HCT116 (cell line): ENCODE measurements at places on chromosomes 16 and 17. TPM values are rescaled to one million over a fixed set of nuclear protein-coding genes. Genes with fewer than 3 reads are reported as not detected.

Gene SOX15
- total RNA-seq = 0.69 TPM

Gene C17orf78
- total RNA-seq = not detected

GRCh38 chr17:46818316-46818928, at the start of gene WNT3:
Gene WNT3, minus strand, starts transcription at chr17:46818692. Its CDS starts 95 bp downstream, at chr17:46818597.
- no peaks in the 10 kb centered on the region for H3K36me3 ChIP-seq
- H3K4me1 ChIP-seq = peaks cover 10% of the 10 kb centered on the region; the same call in 1 of the 2 replicates
- H3K27ac ChIP-seq = no peak within 1 kb of the TSS; the same call in 1 of the 2 replicates
- no peaks in the 10 kb centered on the region for H3K27me3 ChIP-seq
- no peak within 1 kb of the TSS for H3K4me3 ChIP-seq

DNA sequence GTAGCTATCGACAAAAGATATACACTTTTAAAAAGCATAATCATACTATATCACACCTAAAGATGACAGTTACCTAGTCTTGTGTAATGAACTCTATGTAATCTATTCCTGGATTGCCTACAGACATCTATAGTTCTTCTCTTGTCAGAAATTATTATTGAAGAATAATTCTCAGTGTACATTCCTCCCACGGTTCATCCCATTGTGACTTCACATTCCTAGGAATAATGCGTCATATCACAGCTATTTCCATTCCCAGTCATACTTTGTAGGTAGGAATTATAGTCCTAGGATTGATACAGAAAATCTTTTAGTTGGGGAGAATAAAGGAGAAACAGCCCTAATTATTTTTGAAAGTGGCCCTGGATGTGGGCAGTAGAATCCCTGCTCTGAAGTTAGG, 44.0 kb upstream of the ABCC11 start:
- peaks cover 16% of the 10 kb centered on the region for H3K4me1 ChIP-seq
- no peak for DNase-seq
- H3K27ac ChIP-seq = no peak overlapping the region
- no peaks in the 10 kb centered on the region for H3K27me3 ChIP-seq
- H3K4me3 ChIP-seq = no peak overlapping the region
- peaks cover 10% of the 10 kb centered on the region; the same call in 1 of the 2 replicates for H3K36me3 ChIP-seq

DNA sequence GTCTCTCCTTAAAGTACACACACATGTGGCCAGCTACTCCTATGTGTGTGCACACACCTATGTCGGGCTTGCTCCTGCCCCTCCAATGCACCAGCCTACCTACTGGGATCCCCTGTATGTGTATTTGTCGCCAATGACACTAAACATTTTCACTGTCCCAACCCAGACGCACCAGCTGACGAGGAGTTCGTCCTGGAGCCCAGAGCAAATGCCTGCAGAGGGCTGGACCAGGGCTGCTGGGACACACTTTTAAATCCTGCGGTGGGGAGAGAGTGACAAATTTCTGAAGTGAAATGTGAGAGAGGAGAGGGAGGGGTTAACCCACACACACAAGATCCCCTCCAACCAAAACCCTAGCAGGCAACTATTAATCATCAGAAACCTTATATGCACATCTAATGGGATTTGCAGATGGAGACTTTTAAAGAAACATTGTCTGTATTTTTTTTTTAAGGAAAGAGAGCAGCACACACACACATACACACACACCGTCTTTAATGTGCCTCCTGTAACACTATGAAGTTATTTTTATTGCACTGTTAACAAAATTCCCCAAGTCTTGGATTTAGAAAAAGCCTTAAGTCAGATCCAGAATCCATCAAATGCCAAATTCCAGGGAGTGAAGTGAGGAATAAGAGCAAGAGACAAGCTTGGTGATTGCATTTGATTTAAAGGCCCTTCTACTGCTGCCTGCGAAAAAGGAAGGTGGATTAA, at the start of gene MEOX1:
MEOX1 (minus strand) TSS at position 224 of the 714 bp plus-strand sequence. CDS start 388 bp downstream, outside the sequence.
- no peak within 1 kb of the TSS for H3K27ac ChIP-seq
- no peaks in the 10 kb centered on the region for H3K36me3 ChIP-seq
- peaks cover 2% of the 10 kb centered on the region; the same call in 1 of the 2 replicates for H3K4me1 ChIP-seq
- H3K4me3 ChIP-seq = no peak within 1 kb of the TSS

- H3K36me3 ChIP-seq = no peaks in the 10 kb centered on the region
- no peak overlapping the region for H3K27ac ChIP-seq
- no peak overlapping the region for H3K4me3 ChIP-seq
Observed at GRCh38 chr17:49944273-49944870, 24.6 kb upstream of the DLX4 start.

GRCh38 chr16:30359871-30360170, 4.7 kb upstream of the CD2BP2 start:
- no peak overlapping the region for H3K4me3 ChIP-seq
- no peak for DNase-seq
- peaks cover 13% of the 10 kb centered on the region for H3K36me3 ChIP-seq
- H3K27me3 ChIP-seq = no peaks in the 10 kb centered on the region

Gene SLC9A5
- 5.6 TPM for total RNA-seq

Gene TBC1D3C
- total RNA-seq = 0.22 TPM

- no peak overlapping the region for H3K4me3 ChIP-seq
- no peaks in the 10 kb centered on the region for H3K4me1 ChIP-seq
- no peaks in the 10 kb centered on the region for H3K36me3 ChIP-seq
- H3K27me3 ChIP-seq = no peaks in the 10 kb centered on the region; the same call in 1 of the 2 replicates
- no peak for DNase-seq
- no peak overlapping the region for H3K27ac ChIP-seq
Observed at GRCh38 chr17:8031261-8031661, 7.6 kb upstream of the ALOX15B start.

GRCh38 chr16:88487124-88487432, 34.0 kb downstream of the ZFPM1 start:
- peaks cover 13% of the 10 kb centered on the region; the same call in 1 of the 2 replicates for H3K4me1 ChIP-seq
- peaks cover 2% of the 10 kb centered on the region; the same call in 1 of the 2 replicates for H3K36me3 ChIP-seq
- no peak overlapping the region for H3K4me3 ChIP-seq
- no peak overlapping the region for H3K27ac ChIP-seq

Gene PITPNM3
- total RNA-seq = 4.2 TPM

DNA sequence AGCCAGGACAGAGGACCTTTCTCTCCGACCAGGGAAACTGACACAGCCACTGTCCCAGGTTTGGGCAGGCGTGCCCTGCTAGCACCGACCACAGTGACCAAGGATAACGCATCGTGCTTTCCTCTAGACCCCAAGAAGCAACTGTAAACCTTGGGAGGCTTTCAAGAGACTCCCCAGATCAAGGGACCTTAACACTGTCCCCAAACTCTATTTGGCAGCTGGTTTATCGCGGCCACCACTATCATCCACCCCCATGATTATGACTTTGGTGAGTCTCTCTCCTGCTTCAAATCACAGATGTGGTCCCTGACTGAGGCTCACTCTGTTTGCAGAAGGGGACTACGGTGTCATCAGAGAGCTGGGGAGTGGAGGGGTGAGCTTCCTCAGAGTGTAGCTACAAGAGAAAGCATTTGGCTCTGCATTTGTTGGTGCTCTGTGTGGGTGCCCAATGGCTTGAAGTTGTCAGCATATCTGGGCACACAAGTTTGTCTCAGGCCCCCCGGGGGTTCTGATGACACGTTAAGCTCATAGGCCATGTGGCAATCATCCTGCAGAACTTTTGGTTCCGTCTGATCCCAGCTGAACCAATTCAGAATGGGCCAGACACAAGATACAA, 408.0 kb downstream of the SLC39A11 start:
- DNase-seq = no peak
- peak overlapping the region; percentile 2; the same call in 1 of the 2 replicates for H3K4me3 ChIP-seq
- H3K4me1 ChIP-seq = peaks cover 59% of the 10 kb centered on the region
- no peaks in the 10 kb centered on the region for H3K27me3 ChIP-seq
- no peaks in the 10 kb centered on the region for H3K36me3 ChIP-seq
- peak overlapping the region; percentile 87 for H3K27ac ChIP-seq

- H3K4me3 ChIP-seq = no peak overlapping the region
- H3K4me1 ChIP-seq = peaks cover 4% of the 10 kb centered on the region; the same call in 1 of the 2 replicates
- no peak overlapping the region for H3K27ac ChIP-seq
- H3K27me3 ChIP-seq = no peaks in the 10 kb centered on the region
- DNase-seq = no peak
Observed at GRCh38 chr17:4623249-4623648, 18.2 kb downstream of the ALOX15 start.

Gene KRTAP4-3
- total RNA-seq = not detected

Gene CDRT4
- 6.2 TPM for total RNA-seq
